GOT3 (cell line): ENCODE measurements at places on chromosomes 2 and 18.

DNA sequence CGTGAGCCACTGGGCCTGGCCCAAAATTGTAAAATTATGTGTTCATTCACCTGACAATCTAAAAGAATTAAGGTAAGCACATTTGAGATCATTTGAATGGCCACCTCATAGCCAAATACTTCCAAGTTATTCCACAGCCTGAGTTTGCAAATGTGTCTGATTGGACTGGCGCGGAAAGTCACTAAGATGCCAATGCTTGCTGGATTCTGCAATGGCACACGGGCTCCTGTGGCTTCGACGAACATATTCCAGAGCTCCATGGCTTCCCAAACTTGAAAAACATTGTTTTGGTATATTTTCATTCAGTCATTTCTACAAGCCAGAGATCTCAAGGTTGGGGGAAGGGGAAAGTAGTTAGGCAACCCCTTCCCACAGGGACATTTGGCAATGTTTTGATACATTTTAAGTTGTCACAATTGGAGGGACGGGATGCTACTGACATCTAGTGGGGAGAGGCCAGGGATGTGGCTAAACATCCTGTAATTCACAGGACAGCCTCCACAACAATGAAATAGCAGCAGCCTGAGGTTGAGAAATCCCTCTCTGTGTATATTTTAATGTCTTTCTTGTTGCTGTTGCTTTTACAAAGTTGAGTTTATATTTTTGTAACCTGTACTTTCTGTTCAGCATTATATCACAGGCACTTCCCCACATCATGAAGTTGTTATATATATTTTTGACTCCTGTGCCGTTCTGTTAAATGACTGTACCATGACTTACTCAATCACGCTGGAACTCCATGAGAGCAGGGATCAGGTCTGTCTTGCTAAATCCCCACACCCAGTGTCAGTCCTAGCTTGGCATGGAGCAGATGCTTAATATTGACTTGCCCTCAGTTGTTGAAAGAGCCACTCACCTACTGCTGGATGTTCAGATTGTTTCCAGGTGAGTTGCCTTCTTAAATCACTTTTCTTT lies 56.9 kb downstream of the COL4A4 start:
- DNase-seq, result peak; percentile 7

- no peak for DNase-seq
These were observed 61.6 kb upstream of the HS6ST1 start for GRCh38 chr2:128380061-128380889.

- DNase-seq, result no peak
These were observed 82.9 kb downstream of the GRB14 start for GRCh38 chr2:164538240-164538866.

DNA sequence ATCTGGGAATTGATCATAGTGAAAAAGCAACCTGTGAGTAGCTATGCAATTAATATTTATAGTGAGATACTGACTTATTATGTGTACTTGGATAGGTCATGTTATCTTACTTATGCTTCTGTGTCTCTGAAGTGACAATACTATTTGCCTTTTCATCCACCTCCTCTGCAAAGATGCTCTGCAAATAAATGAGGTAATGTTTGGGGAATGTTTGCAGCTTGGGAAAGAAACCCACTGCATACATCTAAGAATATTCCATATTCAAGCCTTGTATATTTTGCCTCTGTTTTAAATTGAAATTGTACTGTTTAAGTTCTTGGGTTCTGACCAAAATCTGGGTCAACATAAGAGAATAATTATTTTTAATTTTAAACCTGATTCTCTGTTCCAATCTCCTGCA lies 217.4 kb upstream of the DTNA start:
- no peak for DNase-seq

GRCh38 chr2:149331023-149331400 lies 625 bp downstream of the LYPD6 start:
- no peak for DNase-seq

DNA sequence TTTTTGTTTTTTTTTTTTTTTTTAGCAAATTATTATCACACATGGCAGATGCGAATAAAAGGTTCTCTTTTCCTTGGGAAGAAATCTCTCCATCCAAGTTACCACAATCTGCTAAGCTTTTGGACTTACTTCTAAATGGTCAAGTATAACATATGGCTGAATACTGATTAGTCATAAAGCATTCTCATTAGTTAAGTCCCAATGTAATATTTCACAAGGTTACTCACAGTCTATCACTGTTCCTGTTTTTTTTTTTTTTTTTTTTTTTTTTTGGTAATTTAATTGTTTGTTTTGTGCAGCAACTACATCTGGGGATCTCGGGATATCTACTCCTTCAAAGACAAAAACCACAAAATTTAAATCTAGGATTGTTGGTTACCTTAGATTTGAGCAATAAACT lies 771.7 kb downstream of the CPS1 start:
- no peak for DNase-seq

GRCh38 chr2:139478165-139478914 lies 698.1 kb upstream of the NXPH2 start:
- DNase-seq, result no peak

- DNase-seq, result no peak
These were observed 44.3 kb downstream of the MOB4 start for GRCh38 chr2:197560146-197560665.

DNA sequence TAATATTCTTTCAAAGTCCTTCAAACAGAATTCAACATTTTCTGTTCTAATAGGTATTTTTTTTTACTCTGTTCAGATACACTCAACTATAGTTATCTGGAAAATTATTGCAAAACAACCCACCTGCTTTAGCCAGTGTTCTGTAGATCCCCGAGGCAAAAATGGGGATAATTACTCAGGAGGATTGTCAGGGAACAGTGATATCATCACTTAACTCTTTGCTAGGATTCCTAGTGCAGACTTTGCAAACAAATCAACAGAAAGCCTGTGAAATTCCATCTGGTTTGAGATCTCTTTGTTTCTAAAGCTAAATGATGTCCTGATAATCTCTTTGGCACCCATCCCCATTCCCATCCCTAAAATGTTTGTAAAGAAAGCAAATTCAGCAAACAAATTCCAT lies 413.6 kb upstream of the MEIS1 start:
- DNase-seq, result no peak

DNA sequence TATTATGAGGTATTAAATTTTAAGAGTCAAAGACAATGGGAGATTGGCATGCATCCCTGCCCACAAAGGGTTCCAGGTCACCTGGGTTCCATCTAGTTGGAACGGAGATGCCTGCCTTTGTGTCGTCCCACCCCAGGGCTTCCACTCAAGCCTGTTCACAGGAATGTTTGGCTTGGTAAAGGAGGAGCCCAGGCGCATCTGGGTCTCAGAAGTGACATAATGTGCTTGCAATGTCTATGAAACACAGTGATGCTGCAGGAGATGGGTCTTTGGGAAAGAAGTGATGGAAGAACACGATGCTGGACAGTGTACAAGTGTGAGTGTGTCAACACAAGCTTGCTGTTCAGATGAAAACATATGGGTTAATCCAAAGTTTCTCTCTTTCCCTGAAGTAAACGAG lies 49.6 kb upstream of the ZNF396 start:
- DNase-seq, result no peak

DNA sequence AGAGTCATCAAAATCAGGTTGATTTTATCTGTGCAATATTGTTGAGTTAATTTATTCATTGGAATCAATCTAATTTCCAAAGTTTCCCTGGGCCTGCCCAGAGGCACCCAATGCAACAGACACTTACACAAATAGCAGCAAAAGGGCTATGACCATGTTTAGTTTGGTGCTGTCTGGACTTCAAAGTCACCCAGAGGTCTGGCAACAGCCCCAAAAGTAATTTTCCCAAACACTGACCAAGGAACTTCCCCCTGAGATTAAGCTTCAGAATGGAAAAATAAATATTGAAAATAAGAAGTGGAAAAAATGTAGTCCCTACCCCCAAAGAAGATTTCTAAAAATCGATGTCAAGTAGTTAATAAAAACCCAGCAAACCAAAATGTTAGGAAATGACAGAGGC lies 70.9 kb upstream of the RNF152 start:
- no peak for DNase-seq

- DNase-seq, result no peak
These were observed 16.8 kb upstream of the MBOAT2 start for GRCh38 chr2:9020267-9020666.

DNA sequence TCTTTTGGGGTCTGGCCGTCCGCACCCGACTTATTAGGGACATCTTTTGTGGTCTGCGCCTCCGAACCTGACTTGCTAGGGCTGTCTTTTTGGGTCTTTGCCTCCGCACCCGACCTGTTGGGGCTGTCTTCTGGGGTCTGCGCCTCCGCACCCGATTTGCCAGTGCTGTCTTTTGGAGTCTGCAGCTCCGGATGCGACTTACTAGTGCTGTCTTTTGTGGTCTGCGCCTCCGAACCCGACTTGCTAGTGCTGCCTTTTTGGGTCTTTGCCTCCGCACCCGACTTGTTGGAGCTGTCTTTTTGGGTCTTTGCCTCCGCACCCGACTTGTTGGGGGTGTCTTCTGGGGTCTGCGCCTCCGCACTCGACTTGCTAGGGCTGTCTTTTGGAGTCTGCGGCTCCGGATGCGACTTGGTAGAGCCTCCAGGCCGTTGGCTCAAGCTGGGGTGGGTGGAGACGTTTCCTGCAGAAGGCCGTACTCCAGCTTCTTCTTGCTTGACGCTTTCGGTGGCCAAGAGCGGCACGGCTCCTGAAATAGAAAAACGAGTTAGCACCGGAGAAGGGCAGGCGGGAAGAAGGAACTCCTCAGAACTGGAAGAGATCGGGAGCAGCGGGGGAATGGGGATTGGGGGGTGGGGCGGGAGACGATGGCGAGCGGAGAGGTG lies 498 bp downstream of the TGOLN2 start:
- no peak for DNase-seq

DNA sequence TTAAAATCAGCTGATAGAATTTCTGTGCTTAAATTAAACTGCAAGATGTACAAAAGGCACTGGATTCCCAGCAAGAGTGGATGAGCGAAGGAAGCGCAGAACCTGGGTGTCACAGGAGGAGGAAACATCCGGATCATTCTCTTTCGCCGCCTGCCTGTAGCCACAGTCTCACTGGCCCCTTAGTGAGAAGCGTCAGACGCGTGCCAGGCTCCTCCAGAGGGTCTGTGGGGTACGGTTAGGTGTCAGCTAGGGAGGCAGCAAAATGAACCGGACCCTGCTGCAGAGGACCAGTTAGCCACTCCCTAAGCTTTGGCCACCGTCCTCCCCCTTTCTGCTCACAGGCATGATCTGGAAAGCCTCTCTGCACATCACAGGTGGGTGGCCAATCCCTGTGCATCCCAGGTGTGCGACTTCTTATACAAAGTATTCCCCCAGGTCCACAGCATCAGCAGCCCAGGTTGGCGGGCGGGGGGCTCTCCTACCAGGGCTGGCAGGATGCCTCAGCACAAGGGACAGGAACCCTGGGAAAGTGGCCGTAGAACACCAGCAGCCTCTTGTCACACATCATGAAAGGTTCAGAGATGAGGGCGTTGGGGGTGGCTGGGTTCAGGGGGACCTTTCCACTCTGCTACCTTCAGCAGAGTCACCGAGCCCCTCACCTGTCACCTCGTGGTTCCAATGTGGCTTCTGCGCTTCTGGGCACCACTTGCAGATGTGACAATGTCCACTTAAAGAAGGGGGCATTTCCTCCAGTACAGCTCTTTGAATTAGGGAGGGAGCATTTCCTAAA lies 61.1 kb upstream of the SLC66A3 start:
- DNase-seq, result no peak

DNA sequence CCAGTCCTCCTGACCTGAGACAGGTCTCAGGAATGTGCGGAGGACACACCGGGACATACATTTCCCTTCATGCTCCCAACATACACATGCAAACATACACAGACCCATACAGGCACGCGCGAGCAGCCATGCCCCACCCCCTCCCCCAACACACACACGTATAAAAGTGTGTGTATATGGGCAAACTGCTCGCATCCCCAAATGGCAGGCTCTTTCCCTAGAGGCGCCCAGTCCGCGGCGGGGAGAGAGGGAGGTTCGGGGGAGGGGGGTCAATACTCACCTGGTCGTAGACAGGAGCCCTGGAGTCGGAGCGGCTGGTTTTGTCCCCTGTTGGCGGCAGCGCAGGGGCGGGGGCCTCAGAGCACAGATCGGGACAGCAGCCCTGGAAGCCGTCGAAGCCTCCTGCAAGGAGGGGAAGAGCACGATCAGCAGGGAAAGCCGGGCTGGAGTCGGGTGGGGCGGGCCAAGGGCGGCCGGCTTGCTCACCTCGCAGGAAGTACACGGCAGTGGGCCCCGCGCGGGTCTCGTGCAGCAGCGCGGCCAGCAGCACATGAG lies 682 bp downstream of the DUSP2 start:
- no peak for DNase-seq

GRCh38 chr2:130766037-130766436 lies 10.7 kb downstream of the AMER3 start:
- no peak for DNase-seq

GRCh38 chr2:175187378-175187777 lies 5.9 kb upstream of the ATP5MC3 start:
- no peak for DNase-seq

GRCh38 chr2:201765799-201766198 lies 14.9 kb downstream of the ALS2 start:
- no peak for DNase-seq

- no peak for DNase-seq
These were observed 30.9 kb downstream of the RTP5 start for GRCh38 chr2:241900251-241901017.

GRCh38 chr2:136796339-136796738 lies 31.0 kb downstream of the THSD7B start:
- no peak for DNase-seq

- no peak for DNase-seq
These were observed 32.1 kb downstream of the CCDC141 start for GRCh38 chr2:179017773-179018357.

DNA sequence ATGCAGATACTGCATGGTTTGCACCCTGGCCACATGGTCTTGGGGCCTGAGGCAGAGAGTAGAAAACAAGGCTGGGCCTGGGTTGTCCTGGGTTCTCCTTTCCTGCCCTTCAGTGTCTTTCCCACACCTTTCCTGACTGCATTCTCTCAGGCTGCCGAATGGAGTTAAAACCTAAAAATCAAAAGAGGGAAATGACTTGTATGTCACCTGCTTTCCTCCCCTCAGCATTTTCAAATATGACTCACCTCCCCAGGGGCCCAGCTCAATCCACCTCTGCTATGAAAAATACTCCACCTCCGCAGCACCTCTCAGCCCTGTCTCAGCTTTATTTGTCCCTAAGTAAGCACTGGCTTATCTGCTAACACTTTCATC lies 457.8 kb upstream of the MEX3C start:
- no peak for DNase-seq

- DNase-seq, result no peak
These were observed 275.1 kb downstream of the SETBP1 start for GRCh38 chr18:44955825-44956224.

DNA sequence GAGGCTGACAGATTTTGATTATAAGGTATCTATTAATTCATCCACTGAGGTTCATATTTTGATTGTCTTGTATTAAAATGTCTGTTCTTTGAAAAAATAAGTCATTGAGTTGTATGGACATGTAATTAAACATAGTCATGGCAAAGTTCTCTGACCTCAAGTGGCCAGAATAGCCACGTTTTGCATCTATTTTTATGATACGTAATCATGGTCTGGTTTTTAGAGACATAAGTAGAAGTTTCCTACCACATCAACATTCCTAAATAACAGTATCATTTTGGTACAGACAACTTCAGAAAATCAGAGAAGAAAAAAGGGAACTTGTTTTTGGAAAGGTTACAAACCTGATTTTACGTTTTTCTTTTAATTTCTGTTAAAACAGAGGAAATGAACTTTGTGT lies 47.6 kb downstream of the COL5A2 start:
- no peak for DNase-seq

- no peak for DNase-seq
These were observed 3.0 kb upstream of the ST8SIA5 start for GRCh38 chr18:46759890-46760289.

- DNase-seq, result no peak
These were observed 4.2 kb upstream of the POU3F3 start for GRCh38 chr2:104849618-104850141.
